ENCODE measurements at places on chromosomes 4 and X.

GRCh38 chr4:104063341-104063740, 343.6 kb upstream of the TACR3 start:
- DNase-seq: no peak
- no peaks in the 10 kb centered on the region for H3K4me1 ChIP-seq
- H3K4me3 ChIP-seq: no peak overlapping the region
- no peaks in the 10 kb centered on the region for H3K27me3 ChIP-seq
- H3K27ac ChIP-seq: no peak overlapping the region

GRCh38 chrX:51332188-51332942, at the start of gene NUDT10:
NUDT10 (plus strand) TSS chrX:51332822; CDS start chrX:51332966, 144 bp downstream.
- no peaks in the 10 kb centered on the region for H3K36me3 ChIP-seq
- peak within 1 kb of the TSS; percentile 80 for H3K4me3 ChIP-seq
- H3K4me1 ChIP-seq: peaks cover 6% of the 10 kb centered on the region
- no peak within 1 kb of the TSS for H3K27ac ChIP-seq
- peak; percentile 87 for DNase-seq
- H3K27me3 ChIP-seq: peaks cover 4% of the 10 kb centered on the region

DNA sequence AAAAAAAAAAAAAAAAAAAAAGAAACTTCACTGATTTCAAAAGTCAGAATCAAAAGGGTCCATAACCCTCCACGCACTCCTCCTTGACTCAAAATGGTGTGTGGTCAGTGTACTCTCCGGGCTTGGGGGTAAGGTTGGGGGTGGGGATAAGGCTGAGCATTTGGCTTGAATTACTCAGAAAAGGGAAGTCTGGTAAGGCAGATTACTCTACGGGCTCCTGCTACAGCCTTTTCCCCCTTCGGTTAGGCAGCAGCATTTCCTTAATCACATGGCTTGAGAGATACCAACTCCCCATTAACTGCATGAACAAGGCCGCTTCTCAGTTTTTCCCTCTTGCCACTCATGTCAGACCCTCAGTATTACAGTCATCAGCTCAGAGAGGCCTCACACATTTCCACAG, 135.4 kb upstream of the DUSP21 start:
- no peak overlapping the region for H3K4me3 ChIP-seq

DNA sequence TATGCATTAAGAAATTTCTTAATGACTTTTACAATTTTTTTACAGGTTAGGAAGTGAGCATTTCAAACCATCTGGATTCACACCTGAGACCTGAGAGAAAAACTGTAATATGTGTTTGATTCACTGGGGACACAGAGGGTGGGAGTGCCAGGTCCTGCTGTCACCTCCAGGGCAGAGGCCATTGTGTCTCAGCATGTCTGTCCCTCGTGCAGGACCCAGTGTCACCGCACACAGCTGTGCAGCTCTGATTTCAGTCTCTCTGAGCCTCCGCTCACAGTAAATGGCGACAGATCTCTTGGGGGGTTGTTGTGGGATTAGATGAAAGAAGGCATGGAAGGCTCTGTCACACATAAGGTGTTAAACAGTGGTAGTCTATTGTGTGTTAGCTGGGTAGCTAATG, 23.0 kb upstream of the CLDN24 start:
- H3K36me3 ChIP-seq: no peaks in the 10 kb centered on the region
- no peak overlapping the region for H3K4me3 ChIP-seq
- H3K27me3 ChIP-seq: no peaks in the 10 kb centered on the region
- peaks cover 10% of the 10 kb centered on the region for H3K4me1 ChIP-seq

DNA sequence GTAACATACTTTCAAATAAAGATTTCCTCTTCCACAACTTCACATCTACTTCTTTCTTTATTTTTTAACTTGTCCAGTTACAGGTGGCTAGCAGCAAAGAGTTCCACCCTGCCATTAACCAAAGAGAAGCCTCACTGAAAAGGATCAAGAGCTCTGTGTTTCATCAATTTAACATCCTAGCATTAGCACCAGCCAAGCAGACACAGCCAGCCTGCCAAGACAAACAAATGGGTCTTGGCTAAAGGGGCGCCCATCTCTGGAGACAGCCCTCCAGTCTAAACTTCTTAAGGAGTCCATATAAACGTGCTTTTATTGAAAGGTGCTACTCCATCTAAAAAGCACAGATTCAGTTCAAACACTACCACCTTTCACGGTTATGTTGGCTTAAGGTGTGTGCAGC, 105.3 kb downstream of the ADAMTS3 start:
- no peaks in the 10 kb centered on the region for H3K36me3 ChIP-seq
- no peak overlapping the region for H3K4me3 ChIP-seq
- no peak for DNase-seq
- no peaks in the 10 kb centered on the region for H3K27me3 ChIP-seq
- no peak overlapping the region for H3K27ac ChIP-seq
- H3K4me1 ChIP-seq: no peaks in the 10 kb centered on the region

- H3K4me1 ChIP-seq: no peaks in the 10 kb centered on the region
- no peaks in the 10 kb centered on the region for H3K27me3 ChIP-seq
- no peak for DNase-seq
Observed at GRCh38 chrX:80537096-80537495, 116.8 kb downstream of the TENT5D start.

- peaks cover 12% of the 10 kb centered on the region for H3K27me3 ChIP-seq
- no peak overlapping the region for H3K27ac ChIP-seq
- H3K4me1 ChIP-seq: peaks cover 4% of the 10 kb centered on the region
- H3K4me3 ChIP-seq: no peak overlapping the region
- DNase-seq: no peak
- H3K36me3 ChIP-seq: peaks cover 2% of the 10 kb centered on the region
Observed at GRCh38 chr4:86054286-86055032, 305.4 kb downstream of the MAPK10 start.

GRCh38 chrX:133650239-133650638, 234.9 kb upstream of the GPC4 start:
- no peak for DNase-seq
- H3K36me3 ChIP-seq: no peaks in the 10 kb centered on the region
- no peak overlapping the region for H3K27ac ChIP-seq
- H3K4me1 ChIP-seq: peaks cover 8% of the 10 kb centered on the region
- no peak overlapping the region for H3K4me3 ChIP-seq
- no peaks in the 10 kb centered on the region for H3K27me3 ChIP-seq

- H3K36me3 ChIP-seq: no peaks in the 10 kb centered on the region
- no peak overlapping the region for H3K4me3 ChIP-seq
- no peak overlapping the region for H3K27ac ChIP-seq
- H3K4me1 ChIP-seq: no peaks in the 10 kb centered on the region
- H3K27me3 ChIP-seq: peaks cover 2% of the 10 kb centered on the region
Observed at GRCh38 chr4:15109600-15109999, 107.3 kb downstream of the CPEB2 start.

- H3K27me3 ChIP-seq: no peaks in the 10 kb centered on the region
- peaks cover 38% of the 10 kb centered on the region for H3K4me1 ChIP-seq
- H3K27ac ChIP-seq: peak overlapping the region; percentile 94
- peak overlapping the region; percentile 71 for H3K4me3 ChIP-seq
- no peak for DNase-seq
- peaks cover 8% of the 10 kb centered on the region for H3K36me3 ChIP-seq
Observed at GRCh38 chr4:108649863-108650211, 562 bp upstream of the OSTC start.

- no peak overlapping the region for H3K27ac ChIP-seq
- peaks cover 5% of the 10 kb centered on the region for H3K27me3 ChIP-seq
- no peak overlapping the region for H3K4me3 ChIP-seq
- no peak for DNase-seq
Observed at GRCh38 chrX:105972690-105973386, 65.7 kb downstream of the SERPINA7 start.

DNA sequence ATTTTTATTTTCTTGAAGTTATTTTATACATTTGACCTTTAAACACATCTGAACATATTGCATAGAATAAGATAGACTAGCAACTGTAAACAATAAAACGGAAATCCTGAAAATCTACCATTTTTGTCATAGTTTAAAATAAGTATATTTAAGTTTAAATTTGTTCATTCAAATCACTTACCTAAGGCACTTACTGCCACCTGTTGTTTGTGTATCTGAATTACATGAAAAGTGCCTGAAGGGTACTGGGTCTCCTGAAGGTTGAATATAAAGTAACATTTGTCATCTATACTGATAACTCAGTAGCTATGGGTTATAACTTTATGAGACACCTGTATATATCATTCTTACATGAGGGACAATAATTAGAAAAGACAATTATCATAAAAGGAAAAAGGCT, 38.6 kb downstream of the TRPC5 start:
- H3K4me1 ChIP-seq: no peaks in the 10 kb centered on the region
- no peaks in the 10 kb centered on the region for H3K27me3 ChIP-seq
- DNase-seq: no peak
- no peak overlapping the region for H3K4me3 ChIP-seq

- no peaks in the 10 kb centered on the region for H3K4me1 ChIP-seq
- no peak overlapping the region for H3K27ac ChIP-seq
Observed at GRCh38 chrX:25219480-25219879, 203.7 kb upstream of the ARX start.

GRCh38 chrX:15908603-15909290, 54.1 kb upstream of the AP1S2 start:
- H3K27ac ChIP-seq: no peak overlapping the region
- H3K4me3 ChIP-seq: no peak overlapping the region
- peaks cover 6% of the 10 kb centered on the region for H3K27me3 ChIP-seq
- no peaks in the 10 kb centered on the region for H3K36me3 ChIP-seq
- DNase-seq: no peak
- H3K4me1 ChIP-seq: no peaks in the 10 kb centered on the region

GRCh38 chr4:54840992-54841768, 183.4 kb downstream of the KIT start:
- no peaks in the 10 kb centered on the region for H3K36me3 ChIP-seq
- DNase-seq: no peak
- no peak overlapping the region for H3K4me3 ChIP-seq
- peaks cover 15% of the 10 kb centered on the region for H3K4me1 ChIP-seq

DNA sequence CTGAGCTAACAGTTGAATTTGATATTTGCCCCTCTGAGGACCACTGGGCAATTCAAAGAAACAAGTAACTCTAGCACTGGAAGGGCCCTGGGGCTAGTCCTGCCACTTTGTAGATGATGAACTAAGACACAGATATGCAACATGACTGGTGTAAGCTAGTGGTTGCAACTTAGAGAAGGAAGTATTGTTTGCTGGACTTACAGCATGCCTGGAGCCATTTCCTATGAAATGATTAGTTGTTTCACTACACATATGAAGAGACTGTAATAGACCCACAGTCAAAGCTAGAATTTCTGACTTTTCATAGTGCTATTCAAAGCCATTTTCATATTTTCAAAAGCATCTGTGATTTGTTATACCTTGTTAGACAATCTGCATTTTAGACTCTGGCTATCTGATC, 96.2 kb downstream of the TSPAN7 start:
- no peaks in the 10 kb centered on the region for H3K27me3 ChIP-seq
- no peak overlapping the region for H3K4me3 ChIP-seq
- no peak for DNase-seq
- H3K36me3 ChIP-seq: no peaks in the 10 kb centered on the region

- no peak overlapping the region for H3K4me3 ChIP-seq
- no peaks in the 10 kb centered on the region for H3K27me3 ChIP-seq
- no peaks in the 10 kb centered on the region for H3K36me3 ChIP-seq
- H3K4me1 ChIP-seq: peaks cover 6% of the 10 kb centered on the region
Observed at GRCh38 chr4:47198791-47199190, 167.4 kb downstream of the GABRB1 start.

DNA sequence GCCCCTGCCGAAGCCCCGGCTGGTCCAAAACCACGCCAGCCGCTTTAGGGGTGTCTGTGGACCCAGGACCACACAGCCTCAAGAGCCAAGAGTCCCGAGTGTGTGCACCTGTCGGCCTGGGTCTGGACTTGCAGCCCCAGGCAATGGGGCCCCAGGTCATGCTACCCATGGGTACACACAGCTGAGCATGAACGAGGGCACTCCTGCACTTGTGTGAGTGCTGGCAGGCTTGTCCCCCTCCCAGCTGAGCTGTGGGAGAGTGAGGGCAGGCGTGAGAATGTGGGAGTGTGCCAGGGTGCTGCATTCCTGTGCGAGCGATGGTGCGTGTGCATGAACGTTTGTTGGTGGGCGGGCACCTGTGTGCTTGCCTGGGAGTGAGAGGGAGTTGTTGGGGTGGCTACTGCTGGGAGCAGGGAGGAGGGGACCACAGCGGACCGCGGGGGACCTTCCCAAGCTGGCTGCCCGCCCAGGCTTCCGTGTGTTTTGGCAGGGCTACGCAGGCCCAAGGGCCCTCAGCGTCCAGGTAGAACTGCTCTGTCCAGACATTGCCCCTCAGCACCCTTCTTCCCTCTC, 30.8 kb downstream of the BLOC1S4 start:
- no peak for DNase-seq
- H3K4me3 ChIP-seq: no peak overlapping the region
- H3K27ac ChIP-seq: no peak overlapping the region
- peaks cover 28% of the 10 kb centered on the region for H3K4me1 ChIP-seq
- no peaks in the 10 kb centered on the region for H3K36me3 ChIP-seq
- peaks cover 3% of the 10 kb centered on the region for H3K27me3 ChIP-seq

- H3K27ac ChIP-seq: no peak overlapping the region
- DNase-seq: no peak
- no peak overlapping the region for H3K4me3 ChIP-seq
- peaks cover 10% of the 10 kb centered on the region for H3K4me1 ChIP-seq
Observed at GRCh38 chr4:164095313-164096110, 601.0 kb downstream of the TMA16 start.

DNA sequence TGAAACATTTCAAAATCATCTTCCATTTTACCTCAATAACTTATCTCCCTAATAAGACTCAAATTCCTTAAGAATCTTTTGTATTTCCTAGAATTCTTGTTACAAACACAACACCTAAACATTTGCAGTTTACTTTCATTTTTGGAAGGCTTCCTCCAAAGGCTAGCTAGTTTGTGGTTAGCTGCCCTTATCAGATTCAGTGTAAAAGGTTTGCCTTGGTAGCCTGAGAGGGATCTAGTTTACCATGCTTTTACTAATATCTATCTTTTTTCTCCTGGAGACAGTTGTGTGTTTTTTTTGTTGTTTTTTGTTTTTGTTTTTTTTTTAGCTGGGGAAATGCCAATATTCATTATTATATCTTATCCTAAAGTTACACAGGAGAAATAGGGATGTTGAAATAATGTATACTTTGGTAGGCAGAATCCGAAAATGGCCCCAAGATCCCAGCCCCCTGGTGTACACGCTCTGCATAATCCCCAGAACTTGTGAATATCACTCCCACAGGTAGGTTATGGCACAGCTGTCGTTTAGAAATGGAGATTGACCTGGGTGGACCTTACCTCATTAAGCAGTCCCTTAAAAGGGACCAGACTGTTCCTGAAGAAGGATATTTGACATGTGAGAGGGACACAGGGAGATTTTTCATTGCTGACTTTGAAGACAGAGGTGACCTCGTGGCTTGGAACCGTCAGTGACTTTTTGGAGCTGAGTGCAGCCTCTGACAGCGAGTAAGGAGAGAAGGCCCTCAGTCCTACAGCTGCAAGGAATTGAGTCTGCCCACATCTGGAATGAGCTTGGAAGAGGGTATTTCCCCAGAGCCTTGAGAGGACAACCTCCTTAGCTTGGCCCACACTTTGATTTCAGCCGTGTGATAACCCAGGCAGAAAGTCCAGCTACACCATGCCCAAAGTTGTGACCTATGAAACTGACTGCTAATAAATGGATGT, 33.4 kb downstream of the SEPTIN11 start:
- peaks cover 23% of the 10 kb centered on the region for H3K36me3 ChIP-seq
- peaks cover 100% of the 10 kb centered on the region for H3K4me1 ChIP-seq
- peak overlapping the region; percentile 3 for H3K4me3 ChIP-seq
- no peak for DNase-seq
- H3K27me3 ChIP-seq: no peaks in the 10 kb centered on the region

GRCh38 chr4:8045909-8046308, 106.2 kb upstream of the AFAP1 start:
- DNase-seq: no peak
- H3K27me3 ChIP-seq: peaks cover 52% of the 10 kb centered on the region
- H3K27ac ChIP-seq: no peak overlapping the region
- H3K4me1 ChIP-seq: peaks cover 6% of the 10 kb centered on the region
- no peak overlapping the region for H3K4me3 ChIP-seq
